Panc1 (cell line): ENCODE measurements at places on chromosomes 4 and X.

- no peak for DNase-seq
Observed at GRCh38 chr4:88630756-88631155, 38.5 kb downstream of the HERC3 start.

GRCh38 chr4:87848622-87849351 lies 16.0 kb downstream of the MEPE start:
- no peak for DNase-seq

DNA sequence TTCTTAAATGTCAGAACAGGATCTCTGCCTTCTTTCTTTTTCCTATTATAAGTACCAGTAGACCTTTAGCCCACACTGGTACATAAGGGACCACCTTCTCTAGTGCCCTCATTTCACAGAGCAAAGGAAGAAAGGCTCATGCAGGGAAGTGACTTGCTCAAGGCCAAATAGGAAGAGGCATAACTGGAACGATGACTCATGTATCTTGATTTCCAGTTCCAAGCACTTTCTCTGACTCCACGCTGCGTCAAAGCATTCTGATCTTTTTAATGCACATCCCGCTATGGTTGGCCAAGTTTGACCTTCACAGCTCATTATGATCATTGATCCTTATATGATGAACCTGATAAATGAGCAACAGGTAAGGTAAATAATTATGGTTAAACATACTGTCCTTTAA lies 542.0 kb downstream of the GBA3 start:
- DNase-seq = no peak

DNA sequence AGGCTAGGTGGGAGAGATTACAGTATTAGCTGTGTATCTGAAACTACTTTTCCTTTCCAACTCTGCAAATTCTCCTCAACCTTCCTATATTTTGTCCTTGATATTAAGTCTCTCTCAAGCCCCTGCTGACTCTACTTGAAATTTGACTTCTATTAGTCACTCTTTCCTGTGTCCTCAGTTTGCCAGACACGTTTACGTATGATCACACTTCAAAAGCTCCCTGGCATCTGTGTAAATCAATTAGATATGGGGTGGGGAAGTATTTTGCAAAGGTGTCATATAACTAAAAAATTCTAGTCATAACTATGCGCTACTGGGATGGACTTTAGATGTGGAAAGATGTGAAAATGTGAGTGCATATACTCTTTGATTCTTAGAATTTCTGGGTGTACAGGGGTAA lies 67.4 kb upstream of the ARHGAP24 start:
- no peak for DNase-seq

- no peak for DNase-seq
Observed at GRCh38 chr4:75950213-75950815, 9.5 kb upstream of the NAAA start.

DNA sequence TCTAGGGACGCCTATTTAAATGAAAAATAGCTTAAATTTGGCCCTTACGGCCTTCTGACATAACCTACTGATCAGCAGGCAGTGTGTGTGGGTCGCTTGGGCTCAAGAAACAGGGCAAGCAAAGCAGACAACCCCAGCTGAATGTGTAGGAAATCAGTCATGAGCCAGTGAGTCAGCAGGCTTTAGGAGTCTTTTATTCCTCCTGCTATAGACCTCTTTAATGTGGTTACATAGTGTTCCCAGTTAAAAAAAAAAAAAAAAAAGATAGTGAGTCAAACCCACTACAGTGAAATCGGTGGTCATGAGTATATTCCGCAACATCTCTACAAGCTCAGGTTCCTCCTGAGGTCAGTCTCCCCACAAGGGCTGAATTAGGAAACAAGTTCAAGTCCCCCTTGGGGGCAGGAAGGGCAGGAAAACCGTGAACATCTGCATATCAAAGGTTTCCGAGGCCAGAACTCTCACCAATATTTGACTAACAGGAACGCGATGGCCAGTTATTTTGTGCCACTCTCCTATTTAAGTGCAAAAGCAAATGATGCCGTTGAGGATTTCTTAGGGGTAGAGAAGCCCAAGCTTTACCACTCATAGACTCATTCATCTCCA lies 32.7 kb downstream of the ACSL1 start:
- DNase-seq = peak; percentile 82

DNA sequence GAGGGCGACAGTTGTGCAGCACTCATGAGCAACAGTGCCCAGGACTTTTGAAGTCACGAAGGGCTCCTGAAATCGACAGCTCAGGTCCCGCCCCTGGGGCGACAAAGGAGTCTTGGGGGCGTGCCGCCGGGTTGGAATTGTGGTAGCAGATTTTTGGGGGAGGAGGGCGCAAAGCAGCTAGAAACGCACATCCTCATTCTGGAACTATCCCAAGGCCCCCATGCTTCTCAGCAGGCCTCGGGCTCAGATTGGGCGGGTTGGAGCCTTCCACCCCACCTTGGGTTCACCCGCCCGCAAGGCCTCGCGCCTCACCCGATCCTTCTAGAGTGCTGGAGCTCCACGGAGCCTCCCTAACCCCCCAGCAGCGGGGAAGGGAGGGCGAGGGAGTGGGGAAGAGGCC lies 85.5 kb downstream of the HPRT1 start:
- DNase-seq = no peak

- no peak for DNase-seq
Observed at GRCh38 chr4:174105202-174105601, 178.3 kb downstream of the FBXO8 start.

DNA sequence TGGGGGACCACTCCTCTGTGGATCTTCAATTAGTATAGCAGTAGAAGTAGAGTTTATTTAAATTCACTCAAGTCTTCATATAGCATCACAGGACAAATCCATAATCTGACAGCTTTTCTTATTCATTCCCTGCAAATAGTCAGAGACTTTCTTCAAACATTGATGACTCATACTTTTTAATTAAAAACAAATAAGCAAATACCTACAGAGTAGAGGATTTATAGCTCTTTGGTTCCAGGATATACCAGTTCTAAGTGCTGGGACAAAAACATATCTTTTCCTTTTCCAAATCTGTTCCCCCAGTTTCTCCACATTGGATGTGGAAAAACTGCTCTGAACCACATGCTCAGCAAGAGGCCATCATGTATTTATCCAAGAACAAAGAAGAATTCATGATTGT lies 24.1 kb downstream of the EMCN start:
- no peak for DNase-seq

- no peak for DNase-seq
Observed at GRCh38 chr4:81806485-81806884, 334.8 kb upstream of the RASGEF1B start.

DNA sequence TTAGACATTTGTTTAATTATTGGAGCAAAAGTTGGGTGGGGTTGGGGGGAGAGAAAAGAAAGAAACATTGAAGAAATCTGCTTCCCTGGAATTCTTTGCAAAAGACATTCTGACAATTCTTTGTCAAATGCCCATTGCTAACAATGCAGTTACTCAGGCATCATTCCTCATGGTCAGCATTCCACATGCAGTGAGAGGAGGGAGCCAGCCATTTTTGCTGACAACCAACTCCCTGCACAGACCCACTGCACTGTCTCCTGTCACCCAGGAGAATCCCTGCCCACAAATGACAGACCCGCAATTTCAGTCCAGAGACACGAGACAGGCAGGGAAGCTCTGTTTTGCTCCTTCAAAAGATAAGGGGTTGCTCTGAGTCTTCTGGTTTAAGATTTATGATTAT lies 985.1 kb upstream of the SLIT2 start:
- no peak for DNase-seq

- no peak for DNase-seq
Observed at GRCh38 chr4:127533028-127533700, 99.6 kb upstream of the INTU start.

DNA sequence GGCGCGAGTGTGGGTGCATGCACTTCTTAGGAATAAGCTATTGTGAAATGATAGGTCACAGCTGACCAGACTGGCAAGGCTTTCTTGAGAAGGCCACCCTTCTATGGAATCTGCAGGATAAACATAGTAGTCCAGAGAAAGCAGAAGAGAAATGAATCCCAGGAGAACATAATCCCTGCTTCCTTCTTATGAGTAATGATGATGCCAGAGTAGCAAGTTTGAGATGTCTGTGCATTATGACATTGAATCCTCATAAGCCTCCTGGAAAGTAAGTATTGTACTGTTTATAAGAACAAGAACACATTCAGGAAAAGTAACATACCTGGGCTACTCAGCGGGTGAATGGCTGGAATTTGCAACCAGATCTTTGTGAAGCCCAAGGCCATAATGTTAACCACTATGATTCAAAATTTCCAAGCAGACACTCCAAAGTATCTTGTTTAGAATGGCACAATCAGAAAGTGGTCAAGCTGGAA lies 272.1 kb upstream of the HS3ST1 start:
- DNase-seq = no peak

- DNase-seq = no peak
Observed at GRCh38 chrX:131046596-131046995, 11.6 kb upstream of the ARHGAP36 start.

DNA sequence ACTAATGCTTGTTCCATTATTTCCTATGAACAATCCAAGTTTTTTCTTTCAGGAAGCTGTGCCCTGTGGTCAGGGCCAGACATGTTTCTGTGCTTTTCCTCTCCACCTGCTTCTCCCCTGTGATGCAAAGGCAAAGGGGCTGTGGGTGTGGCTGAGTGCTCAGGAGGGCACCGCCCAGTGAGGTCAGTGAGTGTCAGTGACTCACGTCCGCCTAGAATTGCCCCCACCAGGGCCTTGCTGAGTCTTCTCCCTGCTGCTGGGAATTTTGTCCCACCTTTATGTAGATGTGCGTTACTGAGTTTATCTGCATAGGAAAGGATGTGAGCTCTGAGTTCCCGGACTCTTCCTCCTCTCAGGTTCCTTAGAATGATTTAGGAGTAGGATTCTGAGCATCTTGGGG lies 283.2 kb downstream of the DCHS2 start:
- DNase-seq = no peak

DNA sequence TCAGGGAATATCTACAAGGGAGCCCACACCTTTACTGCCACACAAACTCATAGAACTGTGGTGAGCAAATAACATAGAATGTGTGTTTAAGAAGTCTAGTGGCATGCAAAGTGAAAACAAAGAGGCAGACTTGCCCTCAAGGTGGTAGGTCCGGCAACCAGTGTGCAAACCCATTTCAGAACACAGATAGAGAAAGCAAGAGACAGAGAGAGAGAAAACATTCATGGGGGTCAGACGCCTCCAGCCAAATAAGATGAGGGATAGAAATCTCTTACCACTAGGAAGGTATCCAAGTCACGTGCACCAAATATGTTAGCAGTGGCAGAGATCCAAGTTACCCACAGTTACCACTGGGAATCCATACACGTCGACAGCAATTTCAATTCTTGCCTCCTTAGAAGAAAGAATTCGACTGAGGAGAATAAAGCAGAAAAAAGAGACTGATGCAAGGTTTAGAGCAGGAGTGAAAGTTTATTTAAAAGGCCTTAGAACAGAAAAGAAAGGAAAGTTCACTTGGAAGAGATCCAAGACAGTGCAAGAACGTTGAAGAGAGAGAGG lies 252.8 kb downstream of the NAP1L3 start:
- no peak for DNase-seq

- no peak for DNase-seq
Observed at GRCh38 chrX:115493015-115493414, 68.0 kb upstream of the PLS3 start.

DNA sequence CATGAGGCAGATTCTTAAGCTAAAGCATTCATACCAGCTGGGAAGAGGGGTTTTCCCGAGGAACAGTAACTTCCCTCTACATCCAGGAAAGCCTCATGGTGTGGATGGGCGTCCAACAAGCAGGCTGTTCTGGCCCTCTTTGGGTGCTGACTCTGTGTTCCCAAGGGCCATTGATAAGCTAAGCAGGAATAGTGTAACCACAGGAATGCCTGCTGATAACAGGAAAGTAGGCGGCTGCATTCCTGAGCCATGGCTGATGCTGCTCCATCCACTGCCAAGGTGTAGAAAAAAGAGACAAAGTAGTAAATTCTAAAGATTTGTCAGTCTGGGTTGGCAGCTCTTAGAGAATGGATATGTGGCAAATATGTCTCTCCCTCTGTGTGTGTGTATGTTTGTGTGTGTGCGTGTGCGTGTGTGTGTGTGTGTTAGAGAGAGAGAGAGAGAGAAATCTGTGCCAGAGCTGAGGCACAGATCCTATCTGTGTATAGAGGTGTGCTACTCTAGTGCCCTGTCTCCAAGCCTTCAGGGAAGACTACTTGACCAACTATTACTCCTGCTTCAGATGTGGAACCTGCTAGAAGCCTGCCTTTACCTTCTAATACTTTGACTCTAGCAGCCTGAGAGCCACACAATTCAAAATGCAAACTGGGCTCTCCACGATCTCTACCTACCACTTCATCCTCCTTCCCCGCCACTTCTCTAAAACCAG lies 353.1 kb upstream of the NR3C2 start:
- DNase-seq = no peak

- no peak for DNase-seq
Observed at GRCh38 chr4:126530996-126531585, 1101.7 kb upstream of the INTU start.

GRCh38 chr4:150510176-150510865 lies 71.6 kb upstream of the MAB21L2 start:
- DNase-seq = no peak

DNA sequence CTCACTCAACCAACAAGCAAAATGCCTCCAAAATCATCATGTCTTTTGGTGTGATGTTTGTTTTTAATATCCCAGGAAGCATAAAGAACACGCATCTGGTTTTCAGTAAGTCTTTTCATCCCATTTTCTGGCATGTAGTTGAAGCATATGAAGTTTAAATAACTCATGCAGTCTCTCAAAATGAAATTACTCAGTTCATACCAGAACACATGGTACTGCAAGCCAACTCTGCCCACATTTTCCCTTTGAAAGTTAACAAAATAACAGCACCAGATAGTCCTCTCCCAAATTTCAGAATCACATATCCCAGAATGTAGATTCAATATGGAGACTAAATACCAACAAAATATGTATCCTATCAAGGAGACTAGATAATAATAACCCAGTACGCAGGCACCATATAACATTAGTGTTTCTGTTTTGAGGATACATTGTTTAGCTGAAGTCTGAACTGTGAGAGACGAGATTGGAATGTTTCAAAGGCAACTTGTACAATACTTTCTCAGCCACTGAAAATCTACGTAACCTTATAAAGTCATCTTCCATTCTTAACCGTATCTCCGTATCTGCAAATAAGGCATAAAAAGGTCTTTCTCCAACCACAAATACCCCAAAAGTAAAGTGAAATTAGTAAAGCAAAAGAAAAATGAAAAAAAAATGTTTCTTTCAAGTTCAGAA lies 23.1 kb downstream of the CORIN start:
- no peak for DNase-seq
